ENCODE measurements at places on chromosomes 1 and 21.

DNA sequence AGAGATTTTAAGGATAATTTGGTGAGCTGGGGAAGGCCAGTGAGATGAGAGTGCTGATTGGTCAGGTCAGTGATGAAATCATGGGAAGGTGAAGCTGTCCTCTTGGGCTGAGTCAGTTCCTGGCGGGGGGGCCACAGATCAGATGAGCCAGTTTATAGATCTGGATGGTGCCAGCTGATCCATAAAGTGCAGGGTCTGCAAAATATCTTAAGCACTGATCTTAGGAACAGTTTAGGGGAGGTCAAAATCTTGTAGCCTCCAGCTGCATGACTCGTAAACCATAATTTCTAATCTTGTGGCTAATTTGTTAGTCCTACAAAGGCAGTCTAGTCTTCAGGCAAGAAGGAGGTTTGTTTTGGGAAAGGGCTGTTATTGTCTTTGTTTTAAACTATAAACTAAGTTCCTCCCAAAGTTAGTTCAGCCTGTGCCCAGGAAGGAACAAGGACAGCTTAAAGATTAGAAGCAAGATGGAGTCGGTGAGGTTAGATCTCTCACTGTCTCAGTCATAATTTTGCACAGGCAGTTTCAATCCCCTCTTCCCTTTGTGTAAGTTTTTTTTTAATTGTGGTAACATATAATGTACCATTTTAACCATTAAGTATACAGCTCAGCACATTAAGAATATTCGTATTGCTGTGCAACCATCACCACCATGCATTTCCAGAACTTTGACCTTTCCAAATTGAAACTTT, 39.4 kb downstream of the PTAFR start:
- no peak for DNase-seq

- no peak for DNase-seq
Measured at GRCh38 chr1:162171111-162171510, 101.6 kb downstream of the NOS1AP start.

DNA sequence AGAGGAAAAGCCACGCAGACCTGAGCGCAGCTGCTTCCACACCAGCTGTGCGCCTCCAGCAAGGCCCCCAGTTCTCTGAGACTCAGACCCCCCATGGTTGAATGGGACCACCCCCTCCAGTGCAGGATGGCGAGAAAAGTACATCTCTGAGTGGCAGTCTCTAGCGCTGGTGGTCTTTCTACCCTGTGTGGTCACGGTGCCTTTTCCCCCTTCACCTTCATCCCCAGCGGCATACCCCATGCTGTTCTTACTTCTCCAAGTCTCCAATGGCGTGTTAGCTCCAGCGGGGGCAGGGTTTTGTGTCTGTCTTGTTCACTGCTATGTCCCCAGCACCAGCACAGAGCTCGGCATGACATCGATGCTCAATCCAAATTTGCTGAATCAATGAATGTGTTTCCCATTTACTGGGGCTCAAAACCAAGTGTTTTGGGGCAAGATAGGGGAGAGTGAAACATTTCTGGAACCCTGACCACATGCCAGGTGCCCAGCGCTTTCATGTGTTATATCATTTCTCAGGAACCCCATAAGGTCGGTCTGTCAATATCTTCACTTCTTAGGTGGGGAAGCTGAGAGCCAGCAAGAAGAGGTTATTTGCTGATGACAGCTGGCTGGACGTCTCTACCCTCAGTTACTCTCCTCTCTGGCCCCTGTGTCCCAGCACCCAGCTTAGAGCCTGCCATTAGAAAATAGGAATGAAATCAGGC, 959 bp upstream of the SDC3 start:
- DNase-seq = no peak

DNA sequence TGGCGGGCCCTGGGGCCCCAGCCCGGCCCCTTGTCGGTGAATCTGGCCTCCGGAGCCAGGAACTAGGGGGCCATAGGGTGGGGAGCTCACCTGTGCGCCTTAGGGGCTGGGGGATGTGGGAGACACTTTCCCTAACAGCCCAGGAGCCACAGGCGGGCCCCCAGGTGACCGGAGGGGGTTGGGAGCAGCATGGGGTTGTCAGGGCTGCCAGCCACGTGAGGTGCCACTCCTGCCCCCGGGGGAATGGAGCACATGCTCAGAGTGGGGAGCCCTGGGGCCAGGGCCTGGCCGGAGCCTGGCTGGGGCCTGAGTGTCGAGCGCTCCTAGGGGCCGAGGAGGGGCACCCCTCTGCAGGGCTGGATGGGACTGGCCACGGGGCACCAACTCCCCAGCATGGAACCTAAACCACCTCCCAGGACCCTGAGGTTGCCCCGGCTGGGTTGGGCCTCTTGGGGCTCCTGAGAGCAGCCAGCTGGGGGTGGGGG, 19.9 kb downstream of the PRXL2B start:
- no peak for DNase-seq

GRCh38 chr1:48777219-48777895, 666 bp upstream of the BEND5 start:
- no peak for DNase-seq

- DNase-seq = no peak
Measured at GRCh38 chr1:17743925-17744324, 11.2 kb upstream of the ACTL8 start.

DNA sequence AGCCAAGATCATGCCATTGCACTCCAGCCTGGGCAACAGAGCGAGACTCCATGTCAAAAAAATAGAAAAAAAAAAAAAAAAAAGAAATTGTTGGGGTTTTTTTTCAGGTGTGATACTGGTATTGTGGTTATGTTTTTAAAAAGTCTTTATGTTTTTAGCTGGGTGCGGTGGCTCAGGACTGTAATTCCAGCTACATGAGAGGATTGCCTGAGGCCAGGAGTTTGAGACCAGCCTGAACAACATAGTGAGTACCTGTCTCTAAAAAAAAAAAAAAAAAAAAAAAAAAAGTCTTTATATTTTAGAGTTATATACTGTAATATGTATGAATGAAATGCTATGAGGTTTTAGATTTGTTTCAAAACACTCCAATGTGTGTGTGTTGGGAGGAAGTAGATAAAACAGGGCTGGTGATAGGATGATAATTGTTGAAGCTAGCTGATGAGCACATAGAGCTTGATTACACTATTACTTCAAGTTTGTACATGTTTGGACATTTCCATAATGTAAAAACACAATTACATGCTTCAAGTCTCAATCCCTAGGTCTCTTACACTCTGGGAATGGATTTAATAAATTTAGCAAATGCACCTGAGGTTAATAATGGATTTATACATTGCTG, 30.2 kb upstream of the ATP5PO start:
- DNase-seq = no peak

GRCh38 chr1:247110627-247111258, 6.6 kb upstream of the ZNF669 start:
- no peak for DNase-seq

DNA sequence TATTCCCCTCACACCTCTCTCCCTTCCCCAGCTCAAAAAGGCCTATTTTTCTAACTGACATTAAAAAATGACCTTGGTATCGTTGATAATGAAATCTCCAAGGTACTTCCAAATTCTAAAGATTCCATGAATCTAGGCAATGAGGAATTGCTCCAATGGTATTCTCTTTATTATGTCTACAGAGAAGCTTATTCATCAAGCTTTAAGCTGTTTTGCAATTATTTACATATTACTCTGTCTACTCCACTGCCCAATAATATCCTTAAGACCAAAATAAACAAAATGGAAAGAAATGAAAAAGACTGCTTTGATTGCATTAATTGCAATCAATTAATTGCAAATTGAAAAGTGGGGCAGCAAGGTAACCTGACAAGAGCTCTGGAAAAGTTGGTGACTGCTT, 7.9 kb downstream of the PLPP3 start:
- DNase-seq = no peak

GRCh38 chr1:206518743-206519142, 11.4 kb downstream of the RASSF5 start:
- no peak for DNase-seq

DNA sequence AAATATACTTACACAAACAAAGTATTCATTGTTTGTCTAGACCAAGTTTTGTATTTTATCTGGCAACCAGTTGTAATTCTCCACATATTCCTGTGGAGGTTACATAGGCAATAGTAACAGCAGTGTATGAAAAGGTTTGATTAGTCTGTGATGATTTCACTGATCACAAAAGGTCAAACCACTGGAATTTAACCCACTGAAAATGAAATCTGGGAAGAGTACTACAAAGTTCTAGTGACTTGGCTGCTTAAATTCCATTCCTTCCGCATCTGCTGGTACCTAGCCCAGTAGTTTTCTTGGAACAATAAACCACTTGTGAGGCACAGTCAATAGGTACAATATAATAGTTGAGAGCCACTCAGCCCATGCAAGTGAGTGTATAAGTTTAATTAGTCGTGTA, 205.4 kb downstream of the NFIA start:
- DNase-seq = no peak

GRCh38 chr1:18363436-18363835, 117.3 kb upstream of the KLHDC7A start:
- no peak for DNase-seq

DNA sequence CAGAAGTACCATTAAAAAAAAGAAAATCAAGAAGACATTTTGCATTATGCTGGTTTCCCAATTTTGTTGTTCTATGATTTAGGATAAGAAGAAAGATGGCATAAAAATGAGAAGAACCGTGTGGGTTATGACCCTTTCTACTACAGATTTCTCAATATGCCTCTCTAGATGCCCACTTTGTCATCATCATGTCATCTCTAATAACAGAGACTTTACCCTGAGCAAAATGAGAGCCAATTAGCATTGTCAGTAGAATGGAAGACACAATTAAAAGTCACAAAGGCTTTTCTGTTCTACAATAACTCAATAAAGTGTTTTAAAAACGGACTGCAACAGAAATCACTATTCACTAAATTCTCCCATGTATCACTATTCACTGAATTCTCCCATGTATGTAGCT, 85.5 kb downstream of the RAB3GAP2 start:
- DNase-seq = no peak

- DNase-seq = no peak
Measured at GRCh38 chr1:25033030-25033827, 103.2 kb upstream of the RUNX3 start.

- no peak for DNase-seq
Measured at GRCh38 chr1:148372731-148373130, 110.4 kb downstream of the PPIAL4G start.

Measured in activated CD8-positive, alpha-beta memory T cell treated with anti-CD3 and anti-CD28 coated beads for 48 hours (primary cell).